ENCODE measurements at places on chromosomes 2 and 18.

- no peak for DNase-seq
Observed at GRCh38 chr2:215423234-215423633, 12.6 kb downstream of the FN1 start.

GRCh38 chr2:241325257-241325656 is 9.5 kb downstream of the SEPTIN2 start:
- DNase-seq = no peak

DNA sequence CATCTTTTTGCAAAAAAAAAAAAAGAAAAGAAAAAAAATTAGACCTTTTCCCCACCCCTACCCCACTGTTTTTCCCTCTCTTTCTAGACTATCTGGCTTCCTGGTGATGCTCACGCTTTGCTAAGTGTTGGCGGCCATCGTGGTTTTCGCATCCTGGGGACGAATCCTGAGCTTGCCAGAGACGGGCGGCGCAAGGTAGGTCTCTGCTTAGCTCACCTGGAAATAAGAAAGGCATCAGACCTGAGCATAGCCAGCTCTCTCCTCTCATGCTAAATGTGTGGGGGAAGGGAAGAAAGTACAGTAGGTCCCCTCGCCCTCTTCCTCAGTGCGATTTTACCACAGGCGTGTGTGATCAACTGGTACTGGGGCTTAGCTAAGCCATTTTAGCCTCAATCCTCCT is 90.5 kb downstream of the KLHL29 start:
- DNase-seq = no peak

DNA sequence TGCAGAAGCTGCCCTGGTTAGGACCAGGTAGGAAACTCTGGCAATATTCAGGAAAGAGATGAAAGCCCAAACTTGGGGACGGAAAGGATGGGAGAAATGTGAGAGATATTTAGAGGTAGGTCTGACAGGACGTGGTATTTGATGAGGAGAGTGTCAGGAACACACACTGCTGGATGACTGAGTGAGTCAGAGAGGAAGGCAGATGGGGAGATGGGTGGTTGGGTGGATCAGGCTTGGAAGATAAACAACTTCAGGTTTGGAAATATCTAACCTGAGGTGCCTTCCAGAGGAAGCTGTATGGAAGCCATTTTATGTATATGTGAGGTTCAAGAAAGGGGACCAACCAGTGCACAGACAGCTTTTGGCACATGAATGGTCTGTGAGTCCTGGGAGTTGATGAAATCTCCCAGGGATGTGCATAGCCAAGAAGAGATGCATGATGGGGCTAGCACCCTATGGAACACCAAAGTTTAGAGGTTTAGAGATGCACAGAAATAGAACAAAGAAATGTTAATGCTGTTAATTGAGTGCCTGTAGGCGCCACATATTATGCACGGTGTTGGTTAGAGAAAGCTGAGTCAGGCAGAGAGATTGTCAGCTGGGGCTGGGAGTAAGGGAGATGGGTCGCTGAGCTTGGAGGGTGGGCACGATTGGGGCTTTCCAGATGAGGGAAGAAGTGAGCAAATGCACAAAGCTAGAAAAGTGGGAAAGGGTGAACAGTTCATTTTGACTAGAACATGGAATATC is 101.0 kb downstream of the VIT start:
- no peak for DNase-seq

- no peak for DNase-seq
Observed at GRCh38 chr18:78123144-78123909, 856.3 kb upstream of the SALL3 start.
